DMS79 treated with DMSO at 0.1 percent for 48 hours (cell line): ENCODE measurements at places on chromosomes 13 and 19.

DNA sequence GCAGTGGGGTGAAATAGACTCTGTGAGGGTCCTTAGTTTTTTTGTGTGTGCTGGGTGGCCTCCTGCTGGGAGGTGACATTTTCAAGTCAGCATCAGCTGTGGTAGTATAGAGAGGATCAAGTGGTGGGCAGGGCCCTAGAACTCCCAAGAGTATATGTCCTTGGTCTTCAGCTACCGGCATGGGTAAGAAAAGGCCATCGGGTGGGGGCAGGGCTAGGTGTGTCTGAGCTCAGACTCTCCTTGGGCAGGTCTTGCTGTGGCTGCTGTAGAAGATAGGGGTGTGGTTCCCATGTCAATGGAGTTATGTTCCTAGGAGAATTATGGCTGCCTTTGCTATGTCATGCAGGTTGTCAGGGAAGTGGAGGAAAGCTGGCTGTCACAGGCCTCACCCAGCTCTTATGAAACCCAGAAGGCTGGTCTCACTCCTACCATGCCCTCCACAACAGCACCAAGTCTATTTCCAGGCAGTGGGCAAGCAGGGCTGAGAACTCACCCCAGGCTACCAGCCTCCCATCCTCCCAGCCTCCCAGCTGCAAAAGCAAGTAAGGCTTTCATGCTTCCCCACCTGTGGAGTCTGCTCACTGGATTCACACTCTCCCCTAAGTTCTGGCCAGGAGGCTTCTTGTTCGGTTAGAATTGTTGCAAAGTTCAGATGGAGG lies 130.6 kb upstream of the SOX1 start:
- no peak for DNase-seq

- no peak for DNase-seq
These were observed 392.6 kb downstream of the SLITRK5 start for GRCh38 chr13:88063741-88064140.

DNA sequence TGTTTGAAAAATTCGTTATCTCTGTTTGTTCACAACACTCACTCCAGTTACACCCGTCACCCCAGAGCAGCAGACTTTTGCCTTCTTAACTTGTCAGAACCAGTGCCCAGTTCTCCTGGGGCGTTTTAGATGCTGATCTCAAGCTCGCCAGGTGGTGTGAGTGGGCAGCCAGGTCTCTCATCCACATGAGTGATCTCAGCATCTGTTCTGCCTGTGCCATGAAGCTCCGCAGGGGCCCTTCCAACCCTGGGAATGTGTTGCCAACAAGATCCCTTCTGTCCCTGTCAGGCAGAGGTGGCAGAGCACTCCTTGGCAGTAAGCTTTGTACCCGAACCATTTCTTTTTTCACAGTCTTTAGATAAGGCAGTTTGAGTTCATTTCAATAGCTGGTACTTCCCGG lies 896.5 kb downstream of the UQCRFS1 start:
- no peak for DNase-seq

DNA sequence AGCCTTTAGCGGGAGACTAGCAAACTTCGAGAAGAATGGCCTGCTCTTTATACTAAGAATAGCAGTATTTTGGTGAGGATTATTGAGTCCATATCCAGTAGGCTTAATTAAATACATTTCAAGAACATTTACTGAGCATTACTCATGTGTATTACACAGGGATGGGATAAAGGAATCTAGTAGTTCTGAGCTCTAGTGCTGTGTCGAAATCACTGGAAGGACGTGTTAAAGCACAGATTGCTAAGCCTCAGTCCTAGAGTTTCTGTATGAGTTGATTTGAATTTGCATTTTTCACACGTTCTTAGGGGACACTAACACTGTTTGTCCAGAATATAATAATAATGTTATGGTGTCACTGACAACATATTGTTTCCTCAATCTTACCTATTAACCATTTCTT lies 9.0 kb downstream of the ZNF302 start:
- DNase-seq, result no peak

DNA sequence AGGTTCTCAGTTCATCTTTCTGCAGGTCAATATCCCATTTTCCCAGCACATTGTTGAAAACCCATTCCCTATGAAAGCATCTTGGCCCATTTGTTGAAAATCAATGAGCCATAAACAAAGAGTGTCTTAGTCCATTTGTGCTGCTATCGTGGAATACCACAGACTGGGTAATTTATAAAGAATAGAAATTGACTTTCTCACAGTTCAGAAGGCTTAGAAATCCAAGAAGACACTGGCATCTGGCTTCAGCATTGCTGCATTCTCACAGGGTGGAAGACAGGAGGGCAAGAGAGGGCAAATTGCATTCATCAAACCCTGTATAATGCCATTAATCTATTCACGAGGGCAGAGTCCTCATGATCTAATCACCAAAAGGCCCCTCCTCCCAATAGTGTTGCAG lies 34.1 kb downstream of the ZNF823 start:
- DNase-seq, result no peak

- no peak for DNase-seq
These were observed 15.5 kb downstream of the BTBD2 start for GRCh38 chr19:1999856-2000515.

DNA sequence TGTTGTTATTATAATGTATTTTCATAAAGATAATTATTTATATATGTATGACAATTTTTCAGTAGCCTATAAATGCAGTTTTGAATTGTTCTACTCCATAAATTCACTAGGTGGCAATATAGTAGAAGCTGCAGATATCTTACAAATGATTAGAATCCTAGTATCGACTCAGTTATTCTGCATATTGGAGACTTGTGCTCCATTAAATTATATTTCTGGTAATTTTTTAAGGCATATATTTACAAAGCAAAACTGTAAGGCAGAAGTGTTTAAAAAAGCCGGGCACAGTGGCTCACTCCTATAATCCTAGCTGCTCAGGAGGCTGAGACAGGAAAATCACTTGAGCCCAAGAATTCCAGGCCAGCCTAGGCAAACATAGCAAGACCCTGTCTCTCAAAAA lies 58.7 kb downstream of the DPY19L3 start:
- peak; percentile 23 for DNase-seq

GRCh38 chr19:41409288-41409687 lies 11.7 kb downstream of the BCKDHA start:
- peak; percentile 30 for DNase-seq

- DNase-seq, result no peak
These were observed 10.6 kb downstream of the RFC3 start for GRCh38 chr13:33828431-33829129.

- no peak for DNase-seq
These were observed 224.9 kb downstream of the FGF9 start for GRCh38 chr13:21895779-21896178.

DNA sequence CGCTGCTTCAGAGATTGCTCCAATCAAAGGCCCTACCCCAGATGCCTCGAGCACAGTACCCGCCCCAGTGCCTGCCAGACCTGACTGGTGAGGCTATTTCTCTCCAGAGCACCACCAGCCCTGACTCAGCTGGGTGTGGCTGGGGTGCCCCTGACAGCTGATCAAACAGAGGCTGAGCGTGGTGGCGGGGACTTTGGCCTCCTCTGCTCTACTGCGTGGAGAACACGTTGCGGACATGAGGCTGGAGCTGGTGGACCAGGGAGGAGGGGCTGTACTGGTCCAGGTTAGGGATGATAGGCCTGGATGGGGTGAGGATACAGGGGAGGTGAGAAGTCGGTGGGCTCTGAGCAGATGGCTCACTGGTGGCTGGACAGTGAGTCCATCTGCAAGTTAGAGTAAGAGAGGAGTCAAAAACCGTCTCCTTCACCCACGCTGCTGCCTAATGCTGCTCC lies 3.5 kb upstream of the DOCK6 start:
- DNase-seq, result no peak

GRCh38 chr13:40982772-40983171 lies 36.3 kb downstream of the ELF1 start:
- peak; percentile 16 for DNase-seq
